ENCODE measurements at places on chromosomes 12 and 14. TPM values are rescaled to one million over a fixed set of nuclear protein-coding genes. Genes with fewer than 3 reads are reported as not detected.

DNA sequence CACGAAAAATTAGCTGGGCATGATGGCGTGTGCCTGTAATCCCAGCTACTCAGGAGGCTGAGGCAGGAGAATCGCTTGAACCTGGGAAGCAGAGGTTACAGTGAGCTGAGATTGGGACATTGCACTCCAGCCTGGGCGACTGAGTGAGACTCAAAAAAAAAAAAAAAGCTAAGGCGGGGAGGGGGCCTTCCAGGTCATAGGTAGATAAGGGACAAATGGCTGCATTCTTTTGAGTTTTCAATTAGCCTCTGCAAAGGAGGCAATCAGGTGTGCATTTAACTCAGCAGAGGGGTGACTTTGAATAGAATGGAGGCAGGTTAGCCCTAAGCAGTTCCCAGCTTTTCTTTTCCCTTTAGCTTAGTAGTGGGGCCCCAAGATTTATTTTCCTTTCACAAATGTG lies 743 bp upstream of the AACS start:
- H3K27me3 ChIP-seq: peaks cover 3% of the 10 kb centered on the region
- no peaks in the 10 kb centered on the region for H3K36me3 ChIP-seq
- H3K4me1 ChIP-seq: peaks cover 13% of the 10 kb centered on the region
- peak overlapping the region; percentile 51 for H3K4me3 ChIP-seq
- no peak for DNase-seq
- H3K27ac ChIP-seq: no peak overlapping the region

DNA sequence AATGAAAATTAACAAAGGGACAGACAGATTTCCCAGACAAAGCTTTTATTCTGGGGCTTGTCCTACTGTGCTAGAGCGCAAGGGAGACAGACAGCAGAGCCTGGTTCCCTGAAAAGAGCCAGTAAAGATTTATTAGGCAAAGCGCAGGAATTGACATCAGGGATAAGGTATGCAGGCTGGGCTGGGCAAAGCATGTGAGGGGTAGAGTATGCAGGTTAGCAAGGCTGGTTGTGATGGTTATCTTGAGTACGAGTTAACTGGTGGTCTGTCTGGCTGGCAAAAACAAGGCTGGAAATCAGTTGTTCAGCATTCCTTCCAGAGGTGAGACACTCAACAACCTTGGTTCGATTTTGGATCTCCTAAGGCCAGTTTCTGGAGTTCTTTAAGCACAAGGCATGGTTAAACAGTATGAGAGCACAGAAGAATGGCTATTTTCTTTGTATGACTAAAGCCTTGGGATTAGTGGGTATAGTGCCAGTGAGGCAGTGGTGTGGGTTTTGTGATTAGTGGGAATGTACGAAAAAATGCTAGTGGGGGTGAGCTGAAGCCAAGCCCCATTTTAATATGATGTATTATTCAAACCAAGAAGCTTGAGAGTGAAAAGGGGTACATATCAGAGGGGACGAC lies 30.9 kb downstream of the BTBD7 start:
- H3K27me3 ChIP-seq: no peaks in the 10 kb centered on the region
- peak overlapping the region; percentile 25 for H3K27ac ChIP-seq
- H3K36me3 ChIP-seq: no peaks in the 10 kb centered on the region
- no peak overlapping the region for H3K4me3 ChIP-seq

DNA sequence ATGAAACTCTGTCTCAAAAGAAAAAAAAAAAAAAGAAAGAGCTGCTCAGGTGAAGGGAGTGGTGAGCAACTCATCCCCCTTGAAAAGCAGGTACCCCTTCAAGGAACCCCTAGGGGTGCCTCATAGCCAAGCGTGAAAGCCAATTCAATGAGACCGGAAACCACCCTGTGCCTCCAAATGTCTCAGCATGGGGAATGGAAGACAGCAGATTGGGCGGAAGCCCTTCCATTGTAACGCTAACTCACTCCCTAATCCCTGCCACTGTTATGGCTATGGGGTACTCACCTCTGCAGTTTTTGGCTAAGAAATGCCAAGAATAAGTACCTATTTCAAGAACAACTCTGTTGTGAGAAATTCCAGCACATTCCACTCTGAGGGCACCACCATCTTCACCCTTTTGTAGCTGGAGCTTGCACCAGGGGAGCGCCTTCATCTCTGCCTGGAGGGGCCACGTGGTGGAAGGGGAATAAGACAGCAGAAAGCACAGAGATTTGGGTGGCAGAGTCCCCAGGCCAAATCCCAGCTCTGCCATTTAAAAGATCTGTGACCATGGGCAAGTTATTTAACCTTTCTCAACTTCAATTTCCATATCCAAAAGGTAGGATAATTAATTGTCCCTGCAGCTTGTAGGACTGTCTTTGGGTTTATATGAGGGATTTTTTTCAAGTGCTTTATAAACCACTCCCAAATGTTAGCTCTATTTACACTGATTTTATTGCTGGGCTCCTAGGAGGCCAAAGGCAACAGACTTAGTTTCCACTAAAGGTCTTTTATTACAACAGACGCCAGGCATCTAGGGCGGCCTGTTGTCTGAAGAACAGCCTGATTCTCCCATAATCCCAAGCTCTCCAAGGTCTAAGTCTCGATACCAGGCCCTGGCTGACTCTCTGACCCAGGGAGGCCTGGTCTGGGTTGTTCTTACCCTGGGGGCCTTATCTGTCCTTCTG lies 63.9 kb downstream of the ITPK1 start:
- no peaks in the 10 kb centered on the region for H3K27me3 ChIP-seq
- H3K27ac ChIP-seq: no peak overlapping the region
- no peak overlapping the region for H3K4me3 ChIP-seq
- DNase-seq: no peak

TRHDE gene
- not detected for total RNA-seq

OTX2 gene
- not detected for total RNA-seq

ERO1A gene
- total RNA-seq: 76.8 TPM

DNA sequence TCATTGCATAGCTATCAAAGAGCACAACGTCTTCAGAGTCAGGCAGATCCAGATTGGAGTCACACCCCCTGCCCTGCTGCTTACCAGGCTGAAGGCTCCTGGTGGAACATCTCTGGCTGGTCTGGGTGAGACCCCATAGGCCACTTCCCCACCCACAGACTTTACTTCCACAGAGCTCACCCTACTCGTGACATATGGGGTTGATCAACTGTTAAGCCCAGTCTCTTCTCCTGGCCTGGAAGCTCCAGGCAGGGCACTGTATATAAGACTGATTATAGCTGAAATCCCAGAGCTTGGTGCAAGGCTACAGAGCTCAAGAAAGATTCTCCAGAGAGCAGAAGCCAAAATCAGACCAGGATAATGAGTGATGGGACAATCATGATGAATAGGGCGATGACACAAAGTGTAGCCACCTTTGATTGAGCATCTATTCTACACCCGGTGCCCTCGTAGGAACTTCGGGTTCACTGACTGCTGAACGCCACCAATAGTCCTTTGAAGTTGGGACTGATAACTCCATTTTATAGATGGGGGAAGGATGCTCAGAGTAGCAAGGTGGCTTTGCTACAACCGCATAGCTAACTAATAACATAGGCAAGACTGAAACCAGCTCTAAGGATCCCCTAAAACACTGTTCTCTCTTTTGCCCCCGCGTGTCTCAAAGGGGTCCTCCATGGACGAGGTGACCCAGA lies 287.8 kb downstream of the BCL11B start:
- no peak overlapping the region for H3K4me3 ChIP-seq
- H3K27ac ChIP-seq: no peak overlapping the region
